Breast epithelium (tissue), 4 donors: ENCODE measurements at places on chromosomes 7 and 10. TPM values are rescaled to one million over a fixed set of nuclear protein-coding genes. Genes with fewer than 3 reads are reported as not detected.

- no peak overlapping the region for H3K27ac ChIP-seq
- H3K4me3 ChIP-seq: no peak overlapping the region
- no peaks in the 10 kb centered on the region for H3K36me3 ChIP-seq
- H3K27me3 ChIP-seq: no peaks in the 10 kb centered on the region
Observed at GRCh38 chr10:131211965-131212619, 99.4 kb downstream of the TCERG1L start.

- no peaks in the 10 kb centered on the region for H3K27me3 ChIP-seq
- H3K36me3 ChIP-seq: no peaks in the 10 kb centered on the region
- no peak for DNase-seq
- H3K4me1 ChIP-seq: no peaks in the 10 kb centered on the region
Observed at GRCh38 chr10:22489975-22490374, 144.7 kb downstream of the SPAG6 start.

DNA sequence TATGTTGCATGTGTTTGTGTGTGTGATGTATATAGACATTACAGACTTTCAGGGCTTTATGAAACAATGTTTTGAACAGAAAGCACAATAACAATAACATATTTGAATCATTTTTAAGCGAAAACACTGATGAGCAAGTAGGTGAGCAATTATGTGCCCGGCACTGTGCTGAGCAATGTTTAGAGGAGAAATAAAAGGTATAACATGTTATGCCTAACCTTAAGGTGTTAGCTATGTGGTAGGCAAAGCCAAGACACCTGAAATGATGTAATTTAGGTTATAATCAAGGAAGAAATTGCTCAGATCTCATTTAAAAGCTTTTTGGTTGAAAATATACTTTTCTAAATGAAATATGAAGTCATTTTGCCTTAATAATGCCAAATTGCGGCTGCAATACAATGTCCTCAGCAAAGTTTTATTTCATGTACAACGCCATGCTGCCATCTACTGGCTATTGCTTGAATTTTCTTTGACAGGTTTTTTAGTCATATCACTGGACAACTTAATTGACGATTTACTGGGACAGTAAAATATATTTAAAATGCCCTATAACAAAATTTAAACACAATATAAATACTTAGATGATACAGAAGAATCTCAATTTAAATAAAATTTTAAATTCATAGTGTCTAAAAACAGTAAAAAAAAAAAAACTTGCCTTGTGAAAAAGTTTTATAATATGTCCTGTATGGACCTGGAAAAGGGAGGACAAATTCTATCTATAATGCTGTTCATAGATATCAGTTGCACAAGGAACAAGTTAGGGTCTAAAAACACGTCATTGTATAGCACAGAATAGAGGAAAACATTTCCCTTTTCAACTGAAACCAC, 131.1 kb upstream of the CDK1 start:
- no peaks in the 10 kb centered on the region for H3K27me3 ChIP-seq
- H3K4me3 ChIP-seq: no peak overlapping the region
- no peak overlapping the region for H3K27ac ChIP-seq
- no peak for DNase-seq
- no peaks in the 10 kb centered on the region for H3K36me3 ChIP-seq

DNA sequence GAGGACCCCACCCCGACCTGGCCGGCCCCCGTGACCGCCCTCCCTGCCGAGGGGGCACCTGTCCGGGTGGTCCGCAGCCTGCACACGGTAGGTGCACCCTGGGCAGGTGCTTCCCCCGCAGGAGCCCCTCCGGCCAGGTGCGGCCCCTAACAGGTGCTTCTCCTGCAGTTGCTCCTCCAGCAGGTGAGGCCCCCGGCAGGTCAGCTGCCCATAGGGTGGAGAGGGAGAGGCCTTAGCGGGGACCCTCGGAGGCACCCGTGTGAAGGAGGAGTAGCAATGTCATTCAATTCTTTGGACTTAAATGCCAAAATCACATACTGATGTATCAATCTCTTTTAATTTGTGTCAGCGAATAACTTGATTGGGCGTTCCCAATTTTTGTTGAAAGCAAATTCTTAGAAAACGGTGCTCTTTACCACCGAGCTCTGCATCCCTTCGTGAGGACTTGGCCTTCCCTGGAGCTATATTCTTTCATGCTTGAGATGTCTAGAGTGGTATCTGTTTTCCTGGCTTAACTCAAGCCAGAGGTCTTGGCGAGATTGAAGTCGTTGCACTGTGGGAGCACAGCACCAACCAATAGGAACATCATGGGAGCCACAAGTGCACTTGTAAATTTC, 738 bp upstream of the NCAPG2 start:
- peaks cover 6% of the 10 kb centered on the region for H3K4me1 ChIP-seq
- peak overlapping the region; percentile 88 for H3K4me3 ChIP-seq
- no peaks in the 10 kb centered on the region for H3K36me3 ChIP-seq
- DNase-seq: no peak

PGAM2 gene
- total RNA-seq: 0.73 TPM

DCLRE1C gene
- 8.3 TPM for total RNA-seq

CREB5 gene
- 17.3 TPM for total RNA-seq

ARHGAP22 gene
- total RNA-seq: 4.8 TPM

GRCh38 chr10:62005281-62005680, 103.8 kb downstream of the ARID5B start:
- peak overlapping the region; percentile 55 for H3K27ac ChIP-seq
- peaks cover 6% of the 10 kb centered on the region for H3K4me1 ChIP-seq
- DNase-seq: no peak
- H3K36me3 ChIP-seq: no peaks in the 10 kb centered on the region
- H3K27me3 ChIP-seq: no peaks in the 10 kb centered on the region

DNA sequence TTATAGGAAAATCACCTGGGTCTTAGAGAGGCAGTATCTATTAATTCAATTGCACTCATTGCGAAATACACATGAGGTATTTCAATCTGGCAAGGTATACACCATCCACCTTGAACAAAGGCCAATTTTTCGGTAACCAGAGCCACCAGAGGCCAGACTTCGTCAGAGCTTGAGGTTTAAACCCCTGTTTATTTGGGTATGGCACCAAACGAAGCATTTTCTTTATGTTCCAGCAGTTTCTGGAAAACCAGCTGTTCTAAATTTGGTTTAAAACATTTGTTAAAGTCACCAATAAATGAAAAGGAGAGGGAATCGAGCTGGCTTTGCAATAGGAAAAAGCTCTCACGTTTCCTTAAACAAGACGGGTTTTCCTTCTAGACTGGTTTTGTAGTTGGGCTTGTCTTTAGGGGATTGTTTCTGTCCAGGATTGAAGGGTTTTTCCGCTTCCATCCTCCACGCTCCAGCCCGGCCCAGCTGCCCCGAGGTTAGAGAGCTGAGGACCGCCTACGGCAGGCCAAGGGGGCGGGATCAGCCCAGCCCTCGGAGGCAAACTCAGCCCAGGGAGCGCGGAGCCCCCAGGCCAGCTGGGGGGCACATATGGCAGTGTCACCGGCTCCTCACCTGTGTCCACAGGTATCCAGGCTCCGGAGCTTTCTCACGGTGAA, 539.4 kb upstream of the MGMT start:
- DNase-seq: no peak
- H3K4me3 ChIP-seq: no peak overlapping the region
- H3K27ac ChIP-seq: peak overlapping the region; percentile 84
- no peaks in the 10 kb centered on the region for H3K36me3 ChIP-seq
- no peaks in the 10 kb centered on the region for H3K27me3 ChIP-seq

ACTR3C gene
- total RNA-seq: 30.2 TPM

DNA sequence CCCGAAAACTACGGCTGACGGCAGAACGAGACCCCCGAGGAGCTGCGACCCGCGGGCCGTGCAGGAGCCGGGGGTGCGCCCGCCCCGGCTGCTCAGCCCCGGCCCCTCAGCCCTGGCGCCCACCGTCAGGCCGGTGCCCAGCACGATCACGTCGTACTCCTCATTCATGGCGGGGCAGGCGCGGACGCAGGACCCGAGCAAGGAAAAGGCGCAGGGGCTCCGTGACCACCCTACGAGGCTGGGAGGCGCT, 218 bp downstream of the GDI2 start:
- H3K36me3 ChIP-seq: no peaks in the 10 kb centered on the region
- DNase-seq: no peak
- H3K27ac ChIP-seq: peak overlapping the region; percentile 97
- peaks cover 9% of the 10 kb centered on the region for H3K4me1 ChIP-seq
- H3K4me3 ChIP-seq: peak overlapping the region; percentile 89
- H3K27me3 ChIP-seq: no peaks in the 10 kb centered on the region

DNA sequence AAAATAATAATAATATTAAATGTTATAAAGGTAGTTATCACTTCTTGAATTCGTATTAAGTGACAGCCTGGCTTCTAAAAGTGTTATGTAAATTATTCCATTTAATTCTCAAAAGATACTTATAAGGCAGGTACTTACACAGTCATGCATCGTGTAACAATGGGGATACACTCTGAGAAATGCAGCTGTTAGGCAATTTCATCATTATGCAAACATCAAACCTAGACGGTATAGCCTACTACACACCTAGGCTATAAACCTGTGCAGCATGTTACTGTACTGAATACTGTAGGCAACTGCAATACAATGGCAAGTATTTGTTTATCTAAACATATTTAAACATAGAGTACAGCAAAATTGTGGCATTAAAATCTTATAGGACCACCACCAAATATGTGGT, 1.5 kb downstream of the IFIT1 start:
- DNase-seq: no peak
- peak overlapping the region; percentile 50 for H3K4me3 ChIP-seq
- no peaks in the 10 kb centered on the region for H3K27me3 ChIP-seq
- no peaks in the 10 kb centered on the region for H3K4me1 ChIP-seq

GRCh38 chr10:124629415-124629814, 114.8 kb downstream of the FAM53B start:
- peak overlapping the region; percentile 38 for H3K27ac ChIP-seq
- DNase-seq: no peak
- no peaks in the 10 kb centered on the region for H3K27me3 ChIP-seq
- H3K36me3 ChIP-seq: no peaks in the 10 kb centered on the region
- H3K4me3 ChIP-seq: no peak overlapping the region

WIPF3 gene
- total RNA-seq: 0.16 TPM

DNA sequence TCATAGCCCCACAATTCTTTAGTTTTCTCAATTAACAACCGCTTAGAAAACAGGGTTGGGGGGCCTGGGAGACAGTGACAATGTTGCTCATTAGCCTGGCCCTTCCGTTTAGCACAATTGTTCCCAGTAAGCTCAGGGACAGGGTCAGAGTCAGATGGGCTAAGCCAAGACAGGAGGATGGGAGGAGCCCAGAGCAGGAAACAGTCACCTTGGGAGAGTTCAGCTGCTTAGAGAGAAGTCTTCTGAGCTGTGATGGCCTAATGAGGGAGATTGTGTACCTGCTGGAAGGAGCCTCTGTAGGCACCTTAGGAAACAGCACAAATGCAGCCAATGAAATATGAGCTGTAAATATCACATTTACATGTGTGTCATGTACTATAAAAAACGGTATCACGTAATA, 35.9 kb downstream of the SVOPL start:
- no peak overlapping the region for H3K4me3 ChIP-seq
- no peaks in the 10 kb centered on the region for H3K4me1 ChIP-seq
- peak overlapping the region; percentile 11 for H3K27ac ChIP-seq
